ENCODE measurements at places on chromosomes 1 and 21. TPM values are rescaled to one million over a fixed set of nuclear protein-coding genes. Genes with fewer than 3 reads are reported as not detected.

DNA sequence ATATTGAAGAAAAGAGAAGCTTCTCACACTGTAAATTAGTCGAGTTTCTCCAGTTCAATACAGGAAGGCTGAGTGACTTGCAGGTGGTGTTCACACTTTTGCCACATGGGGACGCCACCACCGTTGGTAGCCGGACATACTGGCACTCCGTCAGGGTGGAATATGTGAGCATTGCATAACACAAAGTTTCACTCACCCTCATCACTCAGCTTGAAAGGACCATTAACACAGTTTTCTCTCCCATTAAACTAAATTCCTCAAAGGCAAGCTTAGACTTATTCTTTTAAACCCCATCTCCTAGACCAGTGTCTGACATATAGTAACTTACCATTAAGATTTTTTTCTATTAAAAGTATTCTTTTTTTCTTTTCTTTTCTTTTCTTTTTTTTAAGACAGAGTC, 105.3 kb upstream of the SERBP1 start:
- DNase-seq, result peak; percentile 9

GRCh38 chr1:41448821-41449220, 35.7 kb downstream of the EDN2 start:
- DNase-seq, result no peak

- no peak for DNase-seq
Measured at GRCh38 chr1:155918660-155919059, 7.5 kb upstream of the RIT1 start.

NCF2 gene
- total RNA-seq, result 71.1 TPM

TGFB2 gene
- total RNA-seq, result not detected

DNA sequence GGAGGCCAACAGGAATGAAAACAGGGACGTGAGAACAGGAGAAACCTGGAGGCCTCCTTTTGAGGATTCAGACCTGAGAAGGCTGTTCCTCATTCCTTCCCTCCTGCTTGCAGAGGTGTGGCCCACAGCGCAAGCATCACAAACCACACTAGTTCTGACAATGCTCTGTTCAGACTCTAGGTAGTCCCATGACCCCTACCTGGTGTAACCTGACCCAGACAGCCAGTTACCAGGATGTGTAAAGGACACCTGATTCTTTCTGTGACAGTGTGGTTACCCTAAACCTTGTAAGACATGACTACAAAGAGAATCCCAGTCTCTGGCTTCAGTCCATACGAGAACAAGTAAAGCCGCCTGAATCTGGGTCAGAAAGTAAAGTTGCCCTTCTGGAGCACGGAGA, 3.2 kb downstream of the MECR start:
- DNase-seq, result no peak

DNA sequence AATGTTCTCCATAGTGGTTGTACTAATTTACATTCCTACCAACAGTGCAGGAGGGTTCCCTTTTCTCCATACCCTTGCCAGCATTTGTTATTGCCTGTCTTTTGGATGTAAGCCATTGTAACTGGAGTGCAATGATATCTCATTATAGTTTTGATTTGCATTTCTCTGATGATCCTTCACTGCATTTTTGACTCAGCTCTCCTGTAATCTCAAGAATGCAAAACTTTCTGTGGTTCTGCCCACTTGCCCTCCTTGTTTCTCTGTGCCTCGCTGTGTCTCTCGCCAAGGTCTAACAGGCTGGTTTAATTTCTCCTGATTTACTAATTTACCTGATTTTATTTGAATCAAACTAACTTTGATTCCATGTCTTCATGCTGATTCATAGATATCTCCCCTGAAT, 407.9 kb downstream of the ZP4 start:
- DNase-seq, result no peak

DNA sequence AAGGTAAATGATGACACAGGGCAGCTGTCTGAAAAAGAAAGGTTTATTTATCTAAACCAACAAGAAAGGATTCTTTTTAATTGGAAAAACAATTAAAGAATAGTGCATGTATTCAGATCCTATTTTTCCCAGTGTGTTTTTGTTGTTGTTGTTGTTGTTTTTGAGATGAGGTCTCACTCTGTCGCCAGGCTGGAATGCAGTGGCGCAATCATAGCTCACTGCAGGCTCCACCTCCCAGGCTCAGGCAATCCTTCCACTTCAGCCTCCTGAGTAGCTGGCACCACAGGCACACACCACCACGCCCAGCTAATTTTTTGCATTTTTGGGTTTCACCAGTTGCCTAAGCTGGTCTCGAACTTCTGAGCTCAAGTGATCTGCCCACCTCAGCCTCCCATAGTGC, 22.1 kb downstream of the NEK2 start:
- no peak for DNase-seq
